Activated B cell treated with CpG ODN at 0.5 μM for 24 hours (primary cell): ENCODE measurements at places on chromosomes 16 and 17. TPM values are rescaled to one million over a fixed set of nuclear protein-coding genes. Genes with fewer than 3 reads are reported as not detected.

METTL23 gene
- total RNA-seq: 52.3 and 56.0 TPM in 2 replicates

GH1 gene
- total RNA-seq: 0.27 TPM in 1 of 2 replicates, not detected in the other

KRTAP9-1 gene
- total RNA-seq: not detected in 2 replicates

SEZ6 gene
- total RNA-seq: not detected in 2 replicates
